ENCODE measurements at places on chromosomes 11 and 22.

DNA sequence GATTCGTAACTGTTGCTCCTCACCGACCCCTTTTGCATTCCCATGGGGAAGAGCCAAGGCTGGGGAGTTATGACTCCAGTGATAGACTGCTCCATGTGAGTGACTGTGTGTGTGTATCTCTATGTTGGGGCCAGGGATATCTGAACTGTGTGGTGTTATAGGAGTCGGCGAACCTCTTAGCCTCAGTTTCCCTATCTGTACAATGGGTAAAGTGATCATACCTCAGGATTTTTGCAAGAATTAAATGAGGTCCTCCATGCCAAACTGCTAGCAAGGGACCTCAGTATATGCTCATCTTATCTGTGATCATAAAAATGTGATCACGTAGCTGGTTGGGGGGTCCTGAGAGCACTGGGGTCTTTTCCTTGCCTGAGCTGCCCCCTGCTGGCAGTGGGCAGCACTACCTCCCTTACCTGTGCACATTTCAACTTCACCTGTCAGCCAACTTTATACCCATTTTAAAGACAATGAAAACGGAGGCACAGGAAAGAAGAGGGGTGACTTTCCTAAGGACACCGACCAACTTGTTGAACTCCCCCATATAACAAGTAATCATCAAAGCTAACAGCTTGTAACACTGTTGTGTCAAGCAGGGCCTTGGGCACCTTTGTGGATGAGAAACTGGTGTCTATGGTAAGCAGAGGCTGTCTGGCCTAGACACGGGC is 1.4 kb upstream of the DPP3 start:
- no peak for DNase-seq

- DNase-seq: no peak
Measured at GRCh38 chr11:87425943-87426342, 388.2 kb downstream of the TMEM135 start.

DNA sequence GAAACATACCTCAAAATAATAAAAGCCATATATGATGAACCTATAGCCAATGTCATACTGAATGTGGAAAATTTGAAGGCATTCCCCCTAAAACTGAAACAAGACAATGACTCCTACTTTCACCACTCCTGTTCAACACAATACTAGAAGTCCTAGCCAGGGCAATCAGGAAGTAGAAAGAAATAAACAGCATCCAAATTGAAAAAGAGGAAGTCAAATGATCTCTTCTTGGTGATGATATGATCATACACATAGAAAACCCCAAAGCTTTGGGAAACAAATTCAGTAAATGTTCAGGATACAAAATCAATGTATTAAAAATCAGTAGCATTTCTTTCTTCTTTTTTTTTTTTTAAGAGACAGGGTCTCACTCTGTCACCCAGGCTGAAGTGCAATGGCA is 109.9 kb downstream of the DLG2 start:
- no peak for DNase-seq

- no peak for DNase-seq
Measured at GRCh38 chr11:73372375-73372993, 3.7 kb upstream of the RELT start.

DNA sequence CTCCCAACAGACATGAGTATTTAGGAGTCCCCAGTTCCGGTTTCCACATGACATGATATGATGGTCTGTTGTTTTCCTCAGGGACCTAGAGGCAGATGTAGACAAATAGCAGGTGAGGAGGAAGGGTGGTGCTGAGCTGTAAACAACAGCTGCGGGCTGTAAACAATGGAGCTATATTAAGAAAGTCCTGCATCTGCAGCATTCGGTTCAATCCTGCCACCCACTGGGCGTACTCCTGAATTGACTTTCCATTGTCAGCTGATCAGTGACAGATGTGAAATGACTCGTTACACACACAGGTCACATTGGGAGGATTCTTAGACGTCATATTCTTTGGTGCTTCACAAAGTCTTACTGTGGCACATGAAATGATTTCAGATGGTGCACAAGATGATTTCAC is 26.8 kb upstream of the RAG1 start:
- peak; percentile 15 for DNase-seq

DNA sequence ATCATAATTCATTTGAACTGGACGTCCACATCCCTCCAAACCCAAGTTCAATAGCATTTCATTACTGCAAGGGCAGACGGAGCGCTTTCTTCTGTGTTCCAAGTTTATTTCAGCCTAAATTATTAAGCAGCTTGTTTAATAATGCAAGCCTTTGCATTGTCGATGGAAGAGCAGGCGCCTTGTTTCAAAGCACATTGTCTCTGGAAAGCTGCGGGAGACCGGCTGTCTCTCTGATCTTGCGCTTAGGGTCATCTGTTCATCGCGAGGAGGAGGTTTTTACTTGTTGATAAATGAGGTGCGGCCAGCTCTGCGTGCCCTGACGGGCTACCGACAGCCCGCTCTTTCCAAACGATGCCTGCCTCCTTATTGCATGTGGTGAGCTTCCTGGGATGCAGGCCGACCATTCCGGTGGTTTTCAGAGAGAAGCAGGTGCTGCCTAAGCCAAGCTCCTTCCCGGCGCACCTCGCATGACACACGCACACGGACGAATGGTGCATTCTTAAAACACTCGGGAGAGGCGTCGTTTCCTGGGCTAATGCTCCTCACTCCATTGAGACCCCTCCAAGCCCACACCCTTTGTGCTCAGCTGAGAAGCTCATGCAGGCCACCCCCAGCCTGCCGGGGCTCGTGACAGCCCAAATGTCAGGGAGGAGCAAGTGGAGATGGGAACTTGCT is 456.9 kb downstream of the BRD1 start:
- DNase-seq: no peak

DNA sequence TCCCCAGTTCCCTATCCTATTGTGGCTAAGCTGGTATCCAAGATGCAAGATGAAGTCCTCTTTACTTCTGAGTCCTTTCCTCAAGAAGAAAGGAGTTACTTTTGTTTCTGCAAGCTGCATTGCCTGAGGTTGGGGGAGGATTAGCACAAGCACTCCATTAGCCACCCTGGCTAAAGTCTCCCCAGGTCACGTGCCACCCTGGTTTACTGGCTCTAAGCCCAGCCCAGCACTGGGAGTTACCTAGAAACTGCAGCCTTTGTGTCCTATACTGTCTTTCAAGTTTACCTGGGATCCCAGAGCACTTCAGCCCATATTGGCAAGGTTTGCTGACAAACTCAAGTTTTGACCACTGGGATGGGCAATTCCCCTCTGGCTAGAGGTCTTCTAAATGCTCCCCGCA is 78.4 kb upstream of the DBX1 start:
- DNase-seq: no peak

- peak; percentile 76 for DNase-seq
Measured at GRCh38 chr22:45441138-45441537, 27.6 kb downstream of the RIBC2 start.

GRCh38 chr11:117876341-117877119 is at the start of gene FXYD6:
Gene FXYD6 (minus strand): TSS chr11:117876658. CDS start chr11:117842776, 33,882 bp downstream.
- DNase-seq: peak; percentile 84

- no peak for DNase-seq
Measured at GRCh38 chr11:65503949-65504673, 5.3 kb downstream of the MALAT1 start.

GRCh38 chr11:43138621-43139140 is 173.1 kb upstream of the API5 start:
- no peak for DNase-seq

GRCh38 chr22:39251762-39252460 is 7.1 kb upstream of the PDGFB start:
- no peak for DNase-seq

DNA sequence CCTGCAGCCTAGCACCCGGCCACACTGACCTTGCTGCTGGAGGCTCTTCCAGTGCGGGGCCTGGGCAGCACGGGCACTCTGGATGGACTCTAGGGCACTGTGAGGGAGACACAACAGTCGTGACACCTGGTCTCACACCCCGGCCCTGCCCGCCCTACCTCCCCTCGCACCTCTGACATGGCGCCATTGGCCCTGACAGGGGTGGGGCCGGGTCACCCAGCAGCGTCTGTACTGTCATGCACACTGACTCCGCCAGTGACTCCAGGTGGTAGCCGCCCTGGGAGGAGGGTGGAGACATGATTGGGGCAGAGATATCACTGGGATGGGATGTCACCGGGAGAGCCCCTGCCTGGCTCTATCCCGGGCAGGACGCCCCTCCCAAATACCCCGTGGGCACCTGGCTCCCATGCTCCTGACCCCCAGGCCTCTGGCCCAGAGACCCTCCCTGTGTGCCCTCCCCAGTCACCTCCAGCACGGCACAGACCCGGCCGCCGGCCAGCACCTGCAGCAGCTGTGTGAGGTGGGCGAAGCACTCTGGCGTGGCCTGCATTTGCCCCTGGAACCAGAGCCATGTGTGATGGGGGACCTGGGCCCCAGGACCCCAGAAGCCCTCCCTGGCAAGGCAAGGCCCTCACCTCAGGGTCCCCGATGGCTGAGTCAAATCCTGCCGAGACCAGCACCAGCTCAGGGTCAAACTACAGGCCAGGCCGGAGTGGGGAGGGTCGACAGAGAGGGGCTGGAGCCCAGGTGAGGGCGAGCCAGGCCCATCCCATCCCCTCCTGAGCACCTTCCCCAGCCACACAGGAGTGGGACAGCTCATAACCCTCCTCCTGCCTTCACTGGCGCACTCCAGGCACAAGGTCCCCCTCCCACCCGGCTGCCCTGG is 2.6 kb downstream of the HDAC10 start:
- no peak for DNase-seq

DNA sequence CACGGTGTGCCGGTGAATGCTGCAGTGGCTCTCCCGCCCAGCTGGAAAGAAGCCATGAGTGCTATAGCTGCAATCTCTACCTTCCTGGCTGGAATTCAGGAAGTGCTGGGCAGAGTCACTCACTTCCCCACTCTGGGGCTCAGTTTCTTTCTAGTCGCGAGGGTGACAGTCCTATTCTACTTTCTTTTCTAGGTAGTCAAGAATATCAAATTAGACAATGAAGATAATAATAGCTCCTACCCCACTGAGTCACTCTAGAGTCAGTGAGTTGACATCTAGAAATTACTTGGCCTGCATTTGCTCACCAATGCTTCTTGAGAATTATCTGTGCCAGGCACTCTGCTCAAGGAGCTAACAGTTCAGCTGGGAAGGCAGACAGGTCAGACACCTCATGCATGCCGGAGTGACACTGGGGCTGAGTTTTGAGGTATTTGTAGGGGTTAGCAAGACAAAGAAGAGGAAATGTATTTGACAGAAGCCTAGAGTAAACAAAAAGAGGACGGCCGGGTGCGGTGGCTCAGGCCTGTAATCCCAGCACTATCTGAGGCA is 3.2 kb downstream of the CENPM start:
- no peak for DNase-seq

DNA sequence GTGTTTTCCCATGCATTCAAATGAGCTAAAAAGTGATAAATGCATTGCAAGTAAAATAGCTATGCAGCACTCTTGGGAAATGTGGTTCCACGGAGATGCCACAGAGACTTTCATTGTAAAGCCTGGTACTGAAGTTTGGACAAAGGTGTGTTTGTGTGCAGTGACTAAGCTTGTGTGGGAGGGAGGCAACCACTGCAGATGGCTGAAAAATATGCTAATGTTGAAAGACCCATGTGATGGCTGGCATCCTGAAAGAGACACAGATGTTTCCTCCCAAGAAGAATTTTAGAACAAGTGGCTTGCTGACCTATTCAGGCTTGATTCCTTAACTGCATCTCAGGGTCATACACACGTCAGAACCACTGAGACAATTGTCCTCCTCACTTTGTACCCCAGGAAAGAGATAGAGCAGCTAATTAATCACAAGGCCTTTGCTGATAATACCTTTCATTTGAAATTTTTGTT is 73.8 kb downstream of the FAM76B start:
- DNase-seq: no peak

DNA sequence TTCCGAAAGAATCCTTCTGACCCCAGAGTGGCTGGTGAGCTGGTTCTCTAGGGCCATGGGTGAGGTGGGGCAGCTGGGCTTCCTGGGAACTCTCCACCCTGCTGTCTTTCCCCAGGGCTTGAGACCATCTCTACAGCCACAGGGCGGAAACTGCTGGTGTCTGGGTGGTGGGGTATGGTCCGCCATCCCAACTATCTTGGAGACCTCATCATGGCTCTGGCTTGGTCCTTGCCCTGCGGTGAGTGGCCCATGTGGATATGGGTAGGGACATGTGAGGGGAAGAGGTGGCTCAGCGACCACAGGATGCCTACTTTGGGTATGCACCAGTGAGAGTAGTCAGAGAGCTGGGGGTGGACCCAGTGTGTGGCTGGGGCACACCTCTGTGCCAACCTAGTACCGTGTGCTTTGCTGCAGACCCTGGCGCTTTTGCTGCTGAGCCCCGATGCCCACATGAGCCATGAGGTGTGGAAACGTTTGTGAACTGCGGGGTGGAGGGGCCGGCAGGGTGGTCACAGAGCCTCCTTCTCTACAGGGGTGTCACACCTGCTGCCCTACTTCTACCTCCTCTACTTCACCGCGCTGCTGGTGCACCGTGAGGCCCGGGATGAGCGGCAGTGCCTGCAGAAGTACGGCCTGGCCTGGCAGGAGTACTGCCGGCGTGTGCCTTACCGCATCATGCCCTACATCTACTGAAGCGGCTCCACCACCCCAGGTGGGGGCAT is 2.0 kb downstream of the ZNHIT2 start:
- no peak for DNase-seq

DNA sequence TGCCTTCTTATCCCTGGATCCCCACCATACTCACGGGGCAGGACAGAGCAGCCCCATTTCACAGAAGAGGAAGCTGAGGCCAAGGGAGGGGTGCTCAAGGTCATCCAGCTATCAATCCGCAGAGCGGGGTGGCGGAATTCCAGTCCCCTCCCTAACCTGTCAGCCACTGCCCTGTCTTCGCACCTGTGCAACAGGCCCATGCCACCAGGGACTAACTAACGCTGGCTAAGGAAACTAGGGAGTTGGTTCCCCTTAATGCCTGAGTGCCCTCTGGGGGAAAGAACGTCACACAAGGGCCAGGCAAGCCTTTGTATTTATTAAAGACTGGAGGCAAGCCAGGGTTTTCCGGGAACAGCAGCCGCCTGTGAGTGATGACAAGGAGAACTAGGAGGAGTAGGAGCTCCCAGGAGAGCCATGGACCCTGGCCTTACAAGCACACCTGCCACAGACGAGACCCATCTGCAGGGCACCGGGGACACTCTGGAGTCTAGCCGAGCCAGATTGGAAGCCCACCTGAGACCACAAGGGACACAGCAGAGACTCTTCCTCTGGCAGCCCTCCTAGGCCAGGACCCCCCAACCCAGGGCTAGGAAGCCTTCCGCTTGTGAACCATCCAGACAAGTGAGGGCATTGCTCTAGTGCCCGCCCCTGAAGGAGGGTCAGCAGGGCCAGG is 64.4 kb downstream of the MYH9 start:
- no peak for DNase-seq

- DNase-seq: no peak
Measured at GRCh38 chr11:70322666-70323065, 52.2 kb downstream of the PPFIA1 start.

GRCh38 chr22:27064386-27064785 is 407.0 kb downstream of the MIAT start:
- DNase-seq: no peak

GRCh38 chr11:1652771-1653540 is 23.4 kb downstream of the KRTAP5-5 start:
- peak; percentile 81 for DNase-seq

GRCh38 chr22:32236970-32237369 is 18.2 kb downstream of the SLC5A4 start:
- DNase-seq: no peak

All from muscle of arm (tissue), 14 donors.